Memory B cell (primary cell): ENCODE measurements at places on chromosomes 12 and 14.

GRCh38 chr12:124464062-124464461, 103.3 kb downstream of the NCOR2 start:
- no peak for DNase-seq
- H3K27me3 ChIP-seq: no peaks in the 10 kb centered on the region

DNA sequence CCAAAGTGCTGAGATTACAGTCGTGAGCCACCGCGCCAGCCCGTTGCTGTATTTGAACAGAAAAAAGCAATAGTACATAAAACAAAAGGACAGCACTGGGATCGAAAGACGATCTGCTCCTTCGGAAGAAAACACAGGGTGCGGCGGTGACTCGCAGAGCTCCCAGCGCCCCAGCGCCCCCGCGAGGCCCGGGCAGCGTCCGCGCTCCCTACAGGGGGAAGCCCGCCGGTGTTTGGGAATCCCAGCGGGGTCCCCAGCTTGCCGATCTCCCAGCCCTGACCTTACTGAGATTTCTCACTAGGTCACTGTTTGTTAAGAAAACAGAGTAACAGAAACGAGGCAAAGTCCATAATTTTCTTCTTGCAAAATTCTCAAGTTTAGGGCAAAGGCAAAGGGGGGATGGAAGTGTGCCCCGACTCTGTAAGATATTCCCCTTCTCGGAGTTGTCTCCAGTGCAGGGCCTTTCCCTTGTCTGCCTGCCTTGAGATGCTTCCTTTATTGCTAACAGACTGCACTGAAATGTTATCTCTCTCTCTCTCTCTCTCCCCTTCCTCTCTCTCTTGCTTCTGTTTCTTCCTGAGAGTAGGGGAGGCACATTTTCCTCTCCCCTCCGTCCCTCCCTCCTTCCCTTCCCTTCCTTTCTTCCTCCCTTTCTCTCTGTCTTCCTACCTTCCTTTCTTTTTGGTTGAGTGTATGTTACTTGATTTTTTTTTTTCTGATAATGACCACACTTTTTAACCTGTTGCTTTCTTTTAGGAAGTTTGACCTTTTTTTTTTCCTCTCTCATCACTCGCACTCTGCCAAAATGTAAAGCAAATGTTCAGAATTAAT, 91.9 kb downstream of the TMEM30B start:
- H3K27ac ChIP-seq: no peak overlapping the region
- peaks cover 3% of the 10 kb centered on the region for H3K4me1 ChIP-seq
- peak overlapping the region; percentile 57 for H3K4me3 ChIP-seq

- peak overlapping the region; percentile 94 for H3K4me3 ChIP-seq
- peaks cover 5% of the 10 kb centered on the region for H3K4me1 ChIP-seq
- H3K27ac ChIP-seq: peak overlapping the region; percentile 94
Measured at GRCh38 chr12:64404470-64405256, 471 bp downstream of the XPOT start.

DNA sequence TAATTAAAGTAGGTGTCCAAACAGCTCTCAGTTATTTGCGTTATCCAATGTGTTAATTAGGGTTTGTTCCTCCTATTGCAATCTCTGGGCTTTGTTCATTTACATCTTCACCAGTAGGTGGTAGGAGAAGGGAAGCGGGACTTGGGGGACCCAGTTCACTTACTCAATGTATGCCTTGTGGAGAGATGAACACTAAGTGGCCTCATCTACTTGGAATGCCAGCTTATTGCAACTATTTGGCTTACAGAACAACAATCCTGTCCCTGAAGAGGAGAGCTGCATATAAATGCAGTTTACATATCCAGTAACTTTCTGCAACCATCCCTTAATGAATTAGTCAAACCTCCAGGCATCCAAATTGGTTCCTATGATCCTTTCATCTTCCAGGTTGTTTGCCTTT, 417.1 kb upstream of the CCDC196 start:
- H3K27me3 ChIP-seq: peaks cover 3% of the 10 kb centered on the region
- H3K4me3 ChIP-seq: no peak overlapping the region
- no peak for DNase-seq
- H3K4me1 ChIP-seq: no peaks in the 10 kb centered on the region
- no peaks in the 10 kb centered on the region for H3K36me3 ChIP-seq

GRCh38 chr12:16021676-16022075, 110.5 kb downstream of the DERA start:
- H3K27me3 ChIP-seq: no peaks in the 10 kb centered on the region
- no peak overlapping the region for H3K27ac ChIP-seq
- H3K4me1 ChIP-seq: no peaks in the 10 kb centered on the region
- H3K4me3 ChIP-seq: no peak overlapping the region
- peaks cover 50% of the 10 kb centered on the region for H3K36me3 ChIP-seq
